ENCODE measurements at places on chromosomes 5 and 9.

- no peak for DNase-seq
Measured at GRCh38 chr9:137021979-137022661, 5.9 kb downstream of the ABCA2 start.

- DNase-seq = no peak
Measured at GRCh38 chr5:149170299-149170698, 29.0 kb downstream of the ABLIM3 start.

GRCh38 chr9:87818308-87818707 is 64.4 kb upstream of the SPATA31E1 start:
- DNase-seq = no peak

GRCh38 chr5:131475541-131475941 is 159.5 kb downstream of the RAPGEF6 start:
- DNase-seq = no peak

DNA sequence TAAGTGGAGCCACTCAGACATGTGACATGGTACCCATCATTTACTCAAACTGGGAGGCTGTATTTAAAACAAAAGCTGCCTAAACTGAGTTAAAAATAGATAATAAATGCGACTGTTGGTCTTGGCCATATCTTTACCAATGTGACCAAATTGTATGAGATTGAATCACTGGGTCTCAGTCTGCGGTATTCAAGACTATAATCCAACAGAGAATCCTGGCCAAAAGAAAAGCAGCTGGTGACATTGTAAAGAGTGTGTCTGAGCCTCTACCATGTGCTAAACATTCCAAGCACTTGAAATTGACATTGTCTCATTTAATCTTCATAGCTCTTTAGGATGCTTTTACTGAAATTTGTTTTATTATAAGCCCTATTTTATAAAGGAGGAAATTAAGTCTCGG is 282.6 kb downstream of the ZNF608 start:
- DNase-seq = no peak

DNA sequence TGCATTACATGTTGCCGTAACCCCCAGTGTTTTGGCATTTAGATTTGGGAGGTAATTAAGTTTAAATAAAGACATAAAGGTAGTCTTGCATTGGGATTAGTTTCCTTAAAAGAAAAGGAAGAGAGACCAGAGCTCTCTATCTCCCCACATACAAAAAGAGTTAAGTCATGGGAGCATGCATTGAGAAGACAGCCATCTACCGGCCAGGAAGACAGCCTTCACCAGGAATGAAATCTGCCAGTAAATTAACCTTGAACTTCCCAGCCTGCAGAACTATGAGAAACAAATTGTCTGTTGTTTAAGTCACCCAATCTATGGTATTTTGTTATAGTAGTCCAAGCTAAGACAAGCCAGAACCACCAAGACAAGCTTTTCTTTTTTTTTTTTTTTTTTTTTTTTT is 567.0 kb upstream of the CDH18 start:
- DNase-seq = no peak

- DNase-seq = no peak
Measured at GRCh38 chr5:151676719-151677118, 10.0 kb downstream of the SPARC start.

DNA sequence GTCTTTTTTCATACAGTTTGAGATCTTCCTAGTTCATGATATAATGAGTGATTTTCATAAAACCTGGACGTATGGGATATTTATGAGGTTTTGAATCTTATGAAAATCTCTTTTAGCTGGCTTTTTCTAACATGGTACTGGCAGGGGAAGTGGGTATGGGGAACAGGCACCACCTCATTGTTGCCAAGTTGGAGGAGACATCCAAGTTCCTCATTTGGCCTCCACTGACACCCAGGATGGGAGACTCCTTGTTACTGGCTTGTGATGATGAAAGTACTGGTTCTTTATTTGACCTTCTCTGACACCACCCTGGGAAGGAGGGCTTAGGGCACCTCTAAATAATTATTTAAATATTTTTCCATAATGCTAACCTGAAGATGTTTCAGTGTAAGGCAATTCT is 4.0 kb upstream of the TNPO1 start:
- DNase-seq = no peak

DNA sequence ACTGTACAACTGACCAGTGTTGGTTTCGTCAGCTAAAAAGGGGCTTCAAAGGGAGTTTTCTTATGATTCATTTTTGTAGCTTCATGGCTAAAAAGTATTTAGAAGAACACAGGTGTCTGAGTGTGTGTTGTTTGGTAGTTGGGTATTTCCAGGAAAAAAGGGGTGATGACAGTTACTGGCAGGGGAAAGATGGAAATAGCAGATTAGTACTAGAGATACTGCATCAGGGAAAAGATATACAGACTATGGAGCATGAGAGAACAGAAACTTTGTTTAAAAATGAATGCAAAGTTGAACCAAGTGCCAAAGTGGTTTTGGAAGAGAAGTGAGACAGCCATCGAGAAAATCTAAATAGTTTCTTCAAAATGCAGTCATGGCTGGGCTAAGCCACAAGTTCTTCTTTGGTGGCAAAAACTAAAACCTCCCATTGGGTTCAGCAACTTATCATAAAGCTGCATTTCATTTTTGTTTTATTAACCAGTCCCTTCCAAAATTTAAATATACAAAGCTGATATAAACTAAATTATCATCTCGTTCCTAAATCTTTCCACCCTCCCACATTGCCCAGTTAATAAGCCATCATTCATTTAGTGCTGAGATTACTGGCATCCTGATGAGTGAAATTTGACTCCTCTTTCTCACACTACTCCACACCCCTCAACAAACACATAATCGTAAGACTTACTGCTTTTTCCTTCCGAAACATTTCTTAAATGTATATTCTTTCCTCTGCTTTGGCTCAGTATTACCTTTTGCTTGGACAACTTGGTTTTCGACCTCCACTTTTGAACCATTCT is 33.5 kb downstream of the ELL2 start:
- peak; percentile 91 for DNase-seq

GRCh38 chr5:99926463-99926862 is 608.7 kb upstream of the FAM174A start:
- no peak for DNase-seq
